Mesothelial cell of epicardium (in vitro differentiated cells): ENCODE measurements at places on chromosomes 1 and 21.

- no peaks in the 10 kb centered on the region for H3K36me3 ChIP-seq
- H3K4me1 ChIP-seq, result peaks cover 26% of the 10 kb centered on the region
- DNase-seq, result no peak
- H3K4me3 ChIP-seq, result no peak overlapping the region
- H3K27me3 ChIP-seq, result no peaks in the 10 kb centered on the region
Measured at GRCh38 chr1:157969697-157970485, 23.6 kb upstream of the KIRREL1 start.

DNA sequence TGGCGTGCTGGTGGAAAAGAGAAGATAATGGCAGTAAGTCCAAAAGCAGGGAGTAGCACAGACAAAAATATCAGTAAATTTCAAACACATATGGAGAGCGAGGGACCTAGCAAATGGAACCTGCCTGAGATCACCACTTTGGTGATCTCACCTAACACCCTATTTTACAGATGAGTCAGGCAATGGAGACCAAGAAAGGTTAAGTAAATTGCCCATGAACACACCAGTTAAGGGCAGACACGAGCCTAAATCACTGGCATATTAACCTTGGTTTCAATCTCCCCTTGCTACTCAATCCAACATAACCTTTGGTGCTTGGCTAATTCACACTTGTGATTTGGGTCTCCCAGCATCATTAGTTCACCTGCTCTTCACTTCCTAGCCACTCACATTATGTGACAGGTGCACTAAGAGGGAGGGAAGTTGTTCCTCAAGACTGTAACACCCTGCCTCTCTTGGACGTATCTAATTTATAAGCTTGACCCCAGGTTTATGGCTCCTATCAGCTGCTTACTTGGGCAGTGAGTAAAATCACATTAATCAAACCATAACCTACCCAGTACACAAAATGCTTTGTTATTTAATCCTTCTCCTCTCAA is 11.5 kb downstream of the ZNF697 start:
- no peak overlapping the region for H3K4me3 ChIP-seq
- H3K27ac ChIP-seq, result no peak overlapping the region
- H3K36me3 ChIP-seq, result peaks cover 3% of the 10 kb centered on the region
- H3K4me1 ChIP-seq, result peaks cover 39% of the 10 kb centered on the region
- no peak for DNase-seq

GRCh38 chr1:186194107-186194756 is 180.8 kb downstream of the TPR start:
- no peak for DNase-seq
- no peak overlapping the region for H3K4me3 ChIP-seq
- no peak overlapping the region for H3K27ac ChIP-seq
- peaks cover 15% of the 10 kb centered on the region for H3K36me3 ChIP-seq
- H3K27me3 ChIP-seq, result no peaks in the 10 kb centered on the region

DNA sequence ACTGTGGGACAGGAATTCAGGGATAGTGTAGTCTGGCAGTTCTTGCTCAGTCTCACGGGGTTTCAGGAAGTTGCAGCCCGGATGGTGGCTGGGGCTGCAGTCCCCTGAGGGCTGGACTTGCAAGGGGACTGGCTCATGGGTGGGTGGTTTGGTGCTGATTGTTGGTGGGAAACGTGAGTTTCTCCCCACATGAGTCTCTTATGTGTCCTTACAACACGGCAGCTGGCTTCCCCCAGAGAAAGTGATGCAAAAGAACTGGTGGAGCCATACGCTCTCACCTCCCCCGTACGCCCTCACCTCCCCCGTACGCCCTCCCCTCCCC is 64.9 kb downstream of the EVA1C start:
- H3K27ac ChIP-seq, result no peak overlapping the region
- DNase-seq, result no peak
- peaks cover 2% of the 10 kb centered on the region for H3K27me3 ChIP-seq
- peaks cover 18% of the 10 kb centered on the region for H3K4me1 ChIP-seq
- H3K4me3 ChIP-seq, result no peak overlapping the region

GRCh38 chr1:84763912-84764680 is 73.8 kb upstream of the SSX2IP start:
- peak overlapping the region; percentile 13 for H3K4me3 ChIP-seq
- peaks cover 10% of the 10 kb centered on the region for H3K27me3 ChIP-seq
- H3K4me1 ChIP-seq, result peaks cover 9% of the 10 kb centered on the region
- H3K36me3 ChIP-seq, result no peaks in the 10 kb centered on the region
- DNase-seq, result no peak

DNA sequence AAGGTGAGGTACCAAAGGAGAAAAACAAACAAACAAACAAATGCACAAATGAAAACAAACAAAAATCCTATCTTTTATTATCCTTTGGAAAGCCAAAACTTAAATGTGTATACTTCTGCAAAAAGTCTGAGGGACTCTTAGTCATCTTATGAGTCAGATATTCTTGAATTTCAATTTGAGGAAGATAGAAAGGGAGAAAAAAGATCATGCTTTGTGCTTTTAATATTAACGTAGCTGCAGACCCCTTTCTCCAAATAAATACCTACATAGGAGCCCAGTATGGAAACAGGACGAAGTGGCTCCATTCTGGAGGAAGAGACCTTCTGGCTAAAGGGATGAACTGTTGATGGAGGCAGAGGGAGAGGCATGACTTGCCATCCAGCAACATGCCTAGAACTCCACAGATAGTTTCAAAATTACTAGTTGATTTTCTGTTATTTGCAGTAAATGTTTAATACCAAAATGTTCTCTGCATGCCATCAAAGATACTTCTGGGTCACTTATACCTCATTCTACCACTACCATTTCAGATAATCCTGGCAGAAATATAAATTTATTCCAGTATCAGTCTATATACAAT is 25.4 kb downstream of the NUP210L start:
- H3K27ac ChIP-seq, result no peak overlapping the region
- DNase-seq, result no peak
- no peaks in the 10 kb centered on the region for H3K4me1 ChIP-seq
- no peak overlapping the region for H3K4me3 ChIP-seq

DNA sequence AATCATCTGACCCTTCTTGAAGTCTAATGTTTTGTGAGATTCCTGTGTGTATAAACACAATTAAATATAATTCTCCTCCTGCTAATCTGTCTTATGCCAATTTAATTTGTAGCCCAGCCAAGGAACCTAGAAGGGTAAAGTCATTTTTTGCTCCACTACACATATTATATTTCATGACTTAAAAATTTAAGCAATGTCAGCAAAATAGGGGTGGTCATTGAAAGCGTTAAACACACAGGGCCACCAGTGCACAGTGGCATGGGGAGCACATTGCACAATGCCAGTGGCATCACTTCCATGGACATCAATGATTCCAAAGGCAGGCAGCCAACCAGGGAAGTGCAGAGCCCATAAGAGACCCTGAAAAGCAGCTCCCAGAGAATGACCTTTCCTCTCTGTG is 166.1 kb downstream of the AJAP1 start:
- H3K36me3 ChIP-seq, result peaks cover 3% of the 10 kb centered on the region
- no peak overlapping the region for H3K27ac ChIP-seq
- H3K4me3 ChIP-seq, result no peak overlapping the region

GRCh38 chr1:9211291-9211811 is 23.2 kb upstream of the H6PD start:
- no peak for DNase-seq
- H3K4me1 ChIP-seq, result no peaks in the 10 kb centered on the region
- no peak overlapping the region for H3K4me3 ChIP-seq
- no peak overlapping the region for H3K27ac ChIP-seq
